GM23338 (cell line): ENCODE measurements at places on chromosomes 4 and X. TPM values are rescaled to one million over a fixed set of nuclear protein-coding genes. Genes with fewer than 3 reads are reported as not detected.

- DNase-seq, result no peak
Observed at GRCh38 chrX:19554786-19555185, 39.5 kb upstream of the MAP3K15 start.

- DNase-seq, result no peak
Observed at GRCh38 chr4:61507091-61507490, 307.0 kb downstream of the ADGRL3 start.

GRCh38 chr4:52588097-52588496, 71.0 kb downstream of the USP46 start:
- DNase-seq, result peak; percentile 68

DNA sequence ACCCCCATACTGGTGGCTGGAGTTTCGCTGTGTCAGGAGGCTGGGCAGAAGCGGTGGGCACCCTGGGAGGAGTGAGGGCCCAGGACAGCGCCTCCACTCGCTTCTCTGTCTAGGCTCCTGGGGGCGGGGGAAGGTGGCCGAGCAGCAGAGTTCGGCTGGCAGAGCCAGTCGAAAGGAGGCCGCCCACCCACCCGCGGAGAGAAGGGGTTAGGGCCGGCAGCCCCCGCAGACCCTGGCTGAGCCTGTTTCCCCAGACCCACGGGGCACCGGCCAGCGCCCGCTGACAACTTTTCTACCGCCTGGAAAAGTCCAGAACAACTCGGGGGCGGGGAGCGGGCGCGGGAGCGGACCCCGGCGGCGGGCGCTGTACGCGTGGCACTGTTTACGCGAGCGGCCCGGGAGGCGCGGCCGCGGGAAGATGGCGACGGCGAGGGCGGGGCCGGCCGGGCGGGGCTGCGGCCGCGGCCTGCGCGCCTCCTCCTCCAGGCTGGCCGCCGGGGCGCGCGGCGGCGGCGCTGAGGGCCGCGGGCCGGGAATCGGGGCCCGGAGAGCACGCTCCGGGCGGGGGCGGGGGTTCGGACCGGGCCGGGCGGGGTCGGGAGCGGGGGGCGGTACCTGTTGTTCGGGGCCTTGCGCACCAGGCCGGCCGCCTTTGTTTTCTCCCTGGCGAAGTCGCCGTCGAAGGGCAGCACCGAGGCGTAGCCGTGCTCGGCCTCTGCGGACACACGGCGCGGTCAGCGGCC, 628 bp downstream of the MXD4 start:
- peak; percentile 68 for DNase-seq

GRCh38 chr4:84956014-84956413, 10.5 kb downstream of the WDFY3 start:
- no peak for DNase-seq

DNA sequence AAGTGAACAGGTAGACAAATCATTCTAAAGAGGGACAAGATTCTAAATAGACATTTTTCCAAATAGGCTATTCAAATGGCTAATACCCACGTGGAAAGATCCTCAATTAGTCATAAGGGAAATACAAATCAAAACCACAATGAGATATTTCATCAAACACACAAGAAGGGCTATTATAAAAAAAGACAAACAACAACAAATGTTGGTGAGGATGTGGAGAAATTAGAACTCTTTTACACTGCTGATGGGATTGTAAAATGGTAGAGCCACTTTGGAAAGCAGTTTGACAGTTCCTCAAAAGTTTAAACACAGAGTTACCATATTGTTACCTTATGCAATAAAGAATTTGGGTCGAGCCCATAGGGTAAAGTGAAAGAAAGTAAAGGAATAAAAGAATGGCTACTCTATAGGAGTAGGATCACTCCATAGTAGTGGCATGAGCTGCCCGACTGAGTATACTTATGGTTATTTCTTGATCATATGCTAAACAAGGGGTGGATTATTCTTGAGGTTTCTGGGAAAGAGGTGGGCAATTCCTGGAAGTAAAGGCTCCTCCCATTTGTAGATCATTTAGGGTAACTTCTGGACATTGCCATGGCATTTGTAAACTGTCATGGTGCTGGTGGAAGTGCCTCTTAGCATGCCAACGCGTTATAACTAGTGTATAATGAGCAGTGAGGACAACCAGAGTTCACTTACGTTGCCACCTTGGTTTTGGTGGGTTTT, 58.9 kb upstream of the FAM9C start:
- no peak for DNase-seq

DNA sequence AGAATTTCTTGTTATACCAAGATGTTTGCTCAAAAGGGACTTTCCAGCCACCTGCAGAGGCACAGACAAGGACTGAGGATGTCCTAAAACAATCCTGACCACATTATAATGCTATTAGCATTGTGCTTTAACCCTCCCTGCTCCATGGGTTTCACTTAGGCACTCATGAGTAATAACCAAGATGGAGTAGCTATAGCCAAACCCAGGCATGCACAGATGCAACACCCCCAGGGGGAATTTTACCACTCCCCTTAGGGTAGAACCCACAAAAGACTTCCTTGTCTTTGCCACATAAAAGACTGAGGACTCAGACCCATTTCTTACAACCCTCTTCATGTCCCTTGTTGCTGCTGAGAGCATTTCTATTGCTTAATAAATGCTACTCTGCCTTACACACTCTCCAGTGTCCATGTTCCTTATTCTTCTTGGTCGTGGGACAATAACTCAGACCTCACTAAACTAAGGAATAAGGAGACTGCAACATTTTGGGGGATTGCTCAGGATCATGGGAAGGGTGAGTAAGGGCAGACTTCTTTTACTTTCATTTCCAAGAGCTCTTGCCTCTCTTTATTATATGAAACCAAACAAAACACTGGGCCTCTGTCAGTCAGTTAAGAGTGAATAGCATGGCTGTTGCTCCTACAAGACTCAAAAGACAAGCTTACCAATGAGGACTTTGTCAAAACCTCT, 103.5 kb downstream of the TECRL start:
- peak; percentile 13 for DNase-seq

DNA sequence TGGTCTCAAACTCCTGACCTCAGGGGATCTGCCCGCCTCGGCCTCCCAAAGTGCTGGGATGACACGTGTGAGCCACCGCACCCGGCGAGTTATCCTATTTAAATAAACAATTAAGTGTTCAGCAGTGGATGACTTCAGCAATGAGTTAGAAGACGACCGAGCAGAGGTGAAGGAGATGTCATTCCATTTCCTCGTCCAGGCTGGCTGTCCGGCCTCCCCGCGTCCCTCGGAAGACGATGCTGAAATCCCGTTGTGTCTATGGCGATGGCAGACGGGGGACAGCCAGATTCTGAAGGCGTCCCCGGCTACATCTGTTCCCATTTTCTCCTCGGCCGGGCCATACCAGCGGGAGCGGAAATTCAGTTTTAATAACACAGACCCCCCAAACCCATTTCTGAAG, 209.8 kb downstream of the CRLF2 start:
- no peak for DNase-seq

GRCh38 chr4:170008371-170008770, 17.8 kb downstream of the MFAP3L start:
- no peak for DNase-seq

DNA sequence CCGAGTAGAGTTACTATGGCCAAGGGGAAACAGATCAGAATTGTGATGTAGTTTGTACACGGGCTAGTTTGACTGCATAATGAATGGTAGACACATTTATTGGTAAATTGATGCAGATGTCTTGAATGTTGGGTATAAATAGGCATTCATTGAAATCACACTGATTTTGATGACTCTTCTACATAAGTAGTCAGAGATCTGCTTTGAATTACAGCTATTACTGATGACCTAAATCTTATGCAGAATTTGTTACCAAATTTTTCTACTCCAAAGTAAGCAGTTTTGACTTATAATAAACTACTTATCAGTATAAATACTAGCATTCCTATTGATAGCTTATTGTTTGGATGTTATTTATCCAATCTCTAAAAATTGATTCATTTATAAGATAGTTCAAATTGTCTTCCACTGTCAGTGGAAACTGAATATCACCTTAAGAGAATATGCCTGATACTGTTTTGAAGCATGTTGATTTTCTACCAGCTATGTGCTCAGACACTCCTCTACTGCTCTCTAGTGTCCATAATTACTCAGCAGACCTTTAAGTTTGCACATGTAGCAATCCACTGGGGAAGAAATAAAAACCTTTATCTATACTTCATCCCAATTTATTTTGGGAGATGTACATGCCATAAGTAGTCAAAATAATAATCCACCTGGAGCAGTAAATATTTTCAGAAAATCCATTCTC, 120.3 kb downstream of the RASL11B start:
- peak; percentile 66 for DNase-seq

GRCh38 chrX:53171356-53171755, 53.7 kb downstream of the KDM5C start:
- no peak for DNase-seq

PNCK gene
- 5.4 and 11.9 TPM in 2 replicates for total RNA-seq

GC gene
- total RNA-seq, result 0.21 TPM in 1 of 2 replicates, not detected in the other
